Stimulated activated CD4-positive, alpha-beta T cell treated with anti-CD3 and anti-CD28 coated beads, TNF-alpha, amount 100 ng/mL, for 48 hours (primary cell): ENCODE measurements at places on chromosomes 5 and 9.

GRCh38 chr5:153767221-153768188 lies 271.2 kb downstream of the FAM114A2 start:
- no peak for DNase-seq

DNA sequence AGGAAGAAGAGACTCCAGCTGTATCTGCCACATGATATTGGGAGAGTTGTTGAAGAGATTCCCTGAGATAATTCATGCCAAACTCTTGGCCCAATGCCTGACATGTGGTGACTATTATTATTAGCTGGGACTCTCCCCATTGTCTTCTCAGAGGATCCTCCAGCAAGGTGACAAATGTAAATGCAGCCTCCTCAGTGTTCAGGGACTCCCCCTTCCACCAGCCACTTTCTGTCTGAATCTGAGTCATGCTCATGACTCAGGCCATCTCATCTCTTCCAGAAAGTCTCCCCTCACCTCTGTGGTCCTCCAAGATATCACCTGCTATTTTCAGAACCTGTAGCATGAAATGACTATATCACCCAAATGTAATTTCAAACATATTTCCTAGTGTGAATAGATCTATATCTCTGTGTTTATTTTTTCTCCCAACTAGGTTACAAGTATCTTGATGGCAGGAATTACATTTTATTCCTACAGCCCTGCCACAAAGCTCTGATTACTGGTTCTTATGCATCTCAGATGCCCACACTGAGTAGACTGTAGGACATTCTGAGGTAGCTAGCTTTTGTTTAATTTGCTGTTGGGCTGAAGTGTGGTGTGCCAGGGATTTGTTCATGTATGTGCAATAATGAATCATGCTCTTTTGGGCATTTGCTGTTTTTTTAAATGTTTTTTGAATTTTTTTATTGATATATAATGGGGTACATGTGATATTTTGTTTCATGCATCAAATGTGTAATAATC lies 126.6 kb upstream of the IL12B start:
- peak; percentile 62 for DNase-seq

- DNase-seq, result no peak
Measured at GRCh38 chr9:8901146-8901545, 1101.6 kb upstream of the DMAC1 start.

GRCh38 chr5:57466544-57466943 lies 16.1 kb downstream of the ACTBL2 start:
- no peak for DNase-seq

GRCh38 chr9:70374962-70375618 lies 39.4 kb downstream of the KLF9 start:
- DNase-seq, result no peak

DNA sequence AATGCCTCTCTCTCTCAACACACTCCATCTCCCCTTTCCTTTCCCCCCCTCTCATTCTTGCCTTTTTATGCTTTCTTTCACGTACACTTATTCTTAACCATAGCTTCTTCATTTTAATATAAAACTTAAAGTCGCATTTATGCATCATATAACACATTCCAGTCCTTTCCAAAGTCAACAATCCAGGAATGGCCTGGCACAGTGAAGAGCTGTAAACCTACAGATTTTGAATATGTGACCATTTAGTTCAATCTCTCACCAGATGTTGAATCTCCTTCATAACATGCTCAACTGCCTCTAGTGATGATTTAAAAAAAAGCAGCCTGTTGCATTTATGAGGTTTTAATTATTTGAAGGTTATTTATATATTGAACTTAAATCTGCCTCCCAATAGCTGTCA lies 186.2 kb upstream of the GRAMD2B start:
- no peak for DNase-seq
